ENCODE measurements at places on chromosomes 16 and 17.

DNA sequence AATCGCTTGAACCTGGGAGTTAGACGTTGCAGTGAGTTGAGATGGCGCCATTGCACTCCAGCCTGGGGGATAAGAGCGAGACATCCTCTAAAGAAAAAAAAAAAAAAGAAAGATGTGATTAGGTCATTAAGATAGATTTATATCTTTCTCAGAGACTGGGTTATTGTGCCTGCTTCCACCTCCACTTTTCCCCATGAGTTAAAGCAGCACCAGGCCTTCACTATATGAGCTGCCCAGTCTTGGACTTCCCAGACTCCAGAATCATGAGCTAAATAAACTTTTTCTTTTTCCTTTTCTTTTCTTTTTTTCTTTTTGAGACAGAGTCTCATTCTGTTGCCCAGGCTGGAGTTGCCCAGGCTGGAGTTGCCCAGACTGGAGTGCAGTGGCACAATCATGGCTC is 19.4 kb upstream of the CDH1 start:
- DNase-seq: no peak

- DNase-seq: no peak
Measured at GRCh38 chr17:63116228-63116627, 150.2 kb downstream of the TANC2 start.

DNA sequence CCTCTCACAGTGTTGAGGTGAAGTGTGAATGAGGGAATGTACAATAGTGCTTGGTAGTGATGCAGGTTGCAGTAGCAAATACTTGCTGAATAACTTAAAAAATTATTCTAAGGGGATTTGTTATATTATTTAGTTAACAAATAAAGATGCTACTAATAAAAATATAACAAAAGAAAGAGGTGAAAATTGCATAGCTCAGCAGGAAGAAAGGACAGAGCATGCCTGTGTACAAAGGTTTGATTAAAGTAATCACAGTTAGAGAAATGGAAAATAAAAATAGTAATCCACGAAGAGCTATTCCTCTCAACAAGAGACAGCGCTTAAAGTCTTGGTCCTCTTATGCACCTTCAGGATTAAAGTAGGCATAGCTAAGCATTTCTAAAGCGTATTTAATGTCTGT is 11.0 kb downstream of the GOT2 start:
- no peak for DNase-seq

DNA sequence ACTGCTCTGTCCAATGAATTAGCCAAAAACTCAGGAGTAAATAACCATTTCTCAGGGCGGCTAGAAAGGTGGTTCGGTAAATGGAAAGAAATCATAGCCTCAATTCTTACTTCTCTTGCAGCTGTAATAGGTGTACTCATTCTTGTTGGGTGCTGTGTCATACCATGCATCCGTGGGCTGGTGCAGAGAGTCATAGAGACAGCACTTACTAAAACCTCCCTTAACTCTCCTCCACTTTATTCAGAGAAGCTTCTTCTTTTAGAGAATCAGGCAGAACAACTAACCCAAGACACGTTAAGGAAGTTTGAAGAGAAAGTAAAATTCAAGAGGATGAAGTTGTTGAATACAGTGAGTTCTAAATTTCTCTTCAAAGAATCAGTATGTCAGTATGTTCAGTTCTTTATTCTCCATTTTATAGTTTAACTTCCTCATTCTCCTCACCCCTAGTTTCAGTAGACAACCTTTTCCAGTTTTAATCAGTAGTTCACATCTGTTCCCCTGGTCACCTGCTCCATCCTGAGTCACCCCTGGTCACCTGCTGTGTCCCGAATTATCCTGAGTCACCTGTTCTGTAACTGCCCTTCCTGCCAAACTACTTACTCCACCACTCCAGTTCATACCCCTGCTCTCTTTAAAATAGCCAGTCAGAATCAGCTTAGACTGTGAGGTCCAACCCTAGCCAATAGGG is 85.9 kb downstream of the EMP2 start:
- DNase-seq: no peak

DNA sequence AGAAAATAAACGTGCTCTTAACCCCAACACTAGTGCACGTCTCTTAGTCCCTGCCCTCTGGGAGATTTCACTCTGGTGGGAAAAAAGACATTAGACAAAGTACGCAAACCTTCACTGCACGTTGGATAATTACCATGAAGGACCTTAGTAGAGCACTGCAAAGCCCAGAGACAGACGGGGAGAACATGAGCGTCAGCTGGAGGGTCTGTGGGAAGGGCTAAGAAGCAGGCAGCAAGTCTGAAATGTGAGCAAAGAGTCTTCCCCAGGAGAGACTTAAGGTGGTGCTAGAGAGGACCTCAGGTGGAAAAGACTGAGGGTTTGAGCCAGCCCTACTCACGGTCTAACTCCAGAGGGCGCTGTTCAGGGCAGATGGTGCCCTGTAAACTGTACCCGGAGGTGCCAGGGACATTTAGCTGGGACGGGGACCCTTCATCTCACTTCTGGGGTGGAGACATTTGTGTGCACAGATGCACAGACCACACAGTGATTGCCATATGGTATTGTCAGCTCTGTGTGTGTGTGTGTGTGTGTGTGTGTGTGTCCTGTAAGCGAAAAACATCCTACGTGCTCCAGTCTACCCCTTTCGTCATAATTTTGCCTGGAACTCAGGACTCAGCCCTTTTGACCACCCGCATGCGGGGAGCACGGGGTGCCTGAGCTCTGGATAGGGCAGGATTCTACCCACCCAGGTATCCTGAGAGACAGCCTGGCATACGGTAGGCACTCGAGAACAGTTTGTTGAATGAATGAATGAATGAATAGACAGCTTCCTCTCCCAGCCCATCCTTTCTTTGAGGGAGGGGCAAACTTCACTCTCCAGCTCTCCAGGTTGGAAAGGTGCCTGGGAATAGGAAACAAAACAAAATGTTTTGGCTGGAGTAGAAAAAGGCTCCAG is 10.1 kb upstream of the STAC2 start:
- DNase-seq: peak; percentile 92

DNA sequence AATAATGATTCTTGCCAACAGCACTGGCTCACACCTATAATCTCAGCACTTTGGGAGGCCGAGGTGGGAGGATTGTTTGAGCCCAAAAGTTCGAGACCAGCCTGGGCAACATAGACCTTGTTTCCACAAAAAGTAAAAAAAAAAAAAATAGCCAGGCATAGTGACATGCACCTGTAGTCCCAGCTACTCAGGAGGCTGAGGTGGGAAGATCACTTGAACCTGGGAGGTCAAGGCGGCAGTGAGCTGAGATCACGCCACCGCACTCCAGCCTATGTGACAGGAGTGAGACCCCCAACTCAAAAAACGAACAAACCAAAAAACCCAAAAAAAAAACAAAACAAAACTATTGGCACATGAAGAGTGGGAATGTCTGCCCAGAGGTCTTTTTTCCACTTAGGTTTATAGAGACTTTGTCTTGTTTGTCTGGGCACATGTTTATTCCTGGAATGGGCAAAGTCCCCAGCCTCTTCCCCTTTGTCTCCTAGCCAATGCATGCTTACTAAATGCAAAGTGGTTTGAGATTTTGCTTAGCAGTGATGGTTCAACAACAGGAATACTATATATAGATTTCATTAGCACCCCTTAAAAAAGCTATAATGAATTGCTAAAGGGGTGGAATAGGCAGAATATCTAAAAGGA is 25.9 kb downstream of the NMT1 start:
- no peak for DNase-seq

- no peak for DNase-seq
Measured at GRCh38 chr17:75615301-75615700, 17.9 kb upstream of the SMIM5 start.

GRCh38 chr17:17570140-17570797 is 21.2 kb downstream of the PEMT start:
- DNase-seq: peak; percentile 47

GRCh38 chr17:4853208-4853671 is 20.1 kb downstream of the MINK1 start:
- no peak for DNase-seq

GRCh38 chr16:75116081-75116910 is at the start of gene LDHD:
TSS of gene LDHD (minus strand) at chr16:75116780. CDS start at chr16:75116720, 60 bp downstream.
- DNase-seq: no peak

GRCh38 chr17:44905006-44906000 is 6.1 kb upstream of the EFTUD2 start:
- no peak for DNase-seq

GRCh38 chr17:41417576-41418015 is 6.8 kb downstream of the KRT37 start:
- no peak for DNase-seq

DNA sequence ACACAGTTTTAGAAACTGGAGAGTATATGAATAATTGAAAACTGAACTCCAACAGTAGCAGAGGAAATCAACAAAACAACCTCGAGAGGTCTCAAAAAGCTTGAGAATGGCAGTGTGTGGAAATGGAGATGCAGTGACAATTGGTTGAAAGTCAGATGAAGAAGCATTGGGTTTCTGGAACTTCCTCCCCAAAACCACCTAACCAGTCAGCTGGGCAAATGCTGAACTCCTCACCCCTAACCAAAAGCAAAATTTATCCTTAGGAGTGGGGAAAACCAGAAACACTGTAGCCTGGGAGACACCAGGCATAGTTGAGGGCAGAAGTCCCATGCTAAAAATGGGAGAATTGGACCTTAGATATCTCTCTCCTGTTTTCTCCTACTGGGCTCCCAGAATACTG is 109.9 kb downstream of the TANC2 start:
- DNase-seq: no peak

GRCh38 chr16:5070431-5071186 is 1.0 kb upstream of the ALG1 start:
- no peak for DNase-seq

GRCh38 chr17:48236681-48237134 is 129.1 kb downstream of the SNX11 start:
- DNase-seq: no peak

GRCh38 chr16:8572919-8573724 is 17.2 kb downstream of the TMEM114 start:
- DNase-seq: no peak

GRCh38 chr17:51362811-51363585 is 102.7 kb downstream of the UTP18 start:
- no peak for DNase-seq

DNA sequence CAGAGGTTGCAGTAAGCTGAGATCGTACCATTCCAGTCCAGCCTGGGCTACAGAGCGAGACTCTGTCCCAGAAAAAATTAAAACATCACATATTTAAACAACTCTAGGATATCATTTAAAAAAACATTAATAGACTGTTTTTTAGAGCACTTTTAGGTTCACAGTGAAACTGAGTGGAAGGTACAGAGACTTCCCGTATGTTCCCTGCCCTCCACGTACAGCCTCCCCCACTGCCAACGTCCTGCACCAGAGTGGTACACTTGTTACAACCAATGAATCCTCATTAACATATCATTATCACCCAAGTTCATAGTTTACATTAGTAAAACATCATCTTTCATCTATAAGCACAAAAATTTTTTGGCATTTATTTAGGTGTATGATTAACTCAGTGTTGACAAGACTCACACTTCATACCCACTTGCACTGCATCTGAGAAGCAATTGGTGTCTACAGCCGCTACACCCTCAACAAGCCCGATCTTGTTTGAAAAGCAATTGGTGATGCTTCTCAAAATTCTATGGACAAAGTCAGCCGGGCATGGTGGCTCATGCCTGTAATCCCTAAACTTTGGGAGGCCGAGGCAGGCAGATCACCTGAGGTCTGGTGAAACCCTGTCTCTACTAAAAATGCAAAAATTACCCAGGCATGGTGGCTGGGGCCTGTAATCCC is 39.9 kb upstream of the STH start:
- no peak for DNase-seq

- DNase-seq: no peak
Measured at GRCh38 chr16:28110479-28110878, 47.0 kb upstream of the GSG1L start.

DNA sequence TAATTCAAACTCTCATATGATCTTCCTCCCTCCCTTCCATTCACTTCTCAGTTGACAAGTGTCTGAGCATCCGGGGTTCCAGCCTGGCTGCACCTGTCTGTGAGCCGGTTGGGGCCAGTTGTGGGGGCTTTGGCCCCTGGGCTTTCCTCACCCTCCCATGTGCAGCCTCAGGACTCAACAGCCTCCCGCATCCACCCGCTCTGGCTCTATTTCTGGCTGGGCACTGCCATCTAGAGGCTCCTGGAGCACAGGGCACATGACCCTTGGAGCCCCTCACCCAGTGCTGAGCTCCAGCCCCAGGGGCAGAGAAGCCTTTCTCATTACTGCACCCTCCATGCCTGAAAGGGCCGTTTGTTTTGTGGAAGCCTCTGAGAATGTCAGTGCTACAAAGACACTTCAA is 43.3 kb downstream of the HAPSTR1 start:
- no peak for DNase-seq

DNA sequence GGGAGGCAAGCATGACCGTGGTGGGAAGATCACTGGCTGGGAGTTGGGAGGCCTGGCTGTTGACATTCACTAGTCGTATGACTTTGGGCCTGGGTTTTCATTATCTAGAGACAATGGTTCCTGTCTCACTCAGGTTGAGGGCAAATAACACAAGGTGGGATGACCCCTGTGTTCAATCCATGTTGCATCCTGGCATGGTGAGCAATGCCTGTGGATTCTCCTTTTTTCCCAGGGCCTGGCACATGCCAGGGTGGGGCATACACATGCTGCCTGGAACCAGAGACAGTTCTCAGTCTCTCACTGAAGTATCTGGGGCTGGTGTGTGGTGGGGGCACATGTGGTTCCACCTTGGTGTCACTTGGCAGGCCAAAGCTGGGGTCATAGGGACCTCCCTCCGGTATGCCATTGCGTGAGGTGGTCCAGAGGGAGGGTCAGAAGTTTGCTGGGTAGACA is 5.4 kb downstream of the THRA start:
- DNase-seq: no peak

GRCh38 chr17:74199306-74200092 is 4.0 kb upstream of the RPL38 start:
- DNase-seq: peak; percentile 87

- DNase-seq: no peak
Measured at GRCh38 chr17:57948555-57949420, 6.4 kb downstream of the CUEDC1 start.

DNA sequence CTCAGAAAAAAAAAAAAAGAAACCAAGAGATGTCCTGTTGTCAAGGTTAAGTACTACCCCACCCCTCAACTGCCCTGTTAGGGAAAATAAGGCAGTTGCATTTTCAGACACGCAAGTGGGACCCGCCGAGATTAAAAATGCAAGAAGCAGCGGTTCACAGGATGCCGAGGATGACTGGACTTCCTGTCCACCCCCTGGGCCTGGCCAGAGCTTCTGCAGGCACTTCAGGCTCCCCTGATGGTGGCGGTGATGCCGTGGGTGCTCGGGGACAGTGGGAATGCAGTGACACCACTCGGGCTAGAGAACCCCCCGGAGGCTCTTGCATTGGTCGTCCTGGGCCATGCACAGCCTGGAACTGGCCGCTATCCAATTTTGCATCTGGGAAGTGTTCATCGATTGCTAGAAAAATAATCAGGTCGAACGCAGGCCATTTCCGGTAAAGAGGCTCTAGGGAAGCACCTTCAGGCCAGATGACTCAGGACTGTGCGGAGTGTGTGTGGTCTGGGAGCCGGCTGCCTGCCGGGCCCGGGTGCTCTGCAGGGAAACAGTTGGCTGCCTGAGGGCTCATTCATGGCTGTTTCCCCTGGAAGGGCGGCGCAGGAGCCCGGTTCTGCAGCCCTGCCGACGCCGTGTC is 13.4 kb upstream of the CRISPLD2 start:
- DNase-seq: no peak

- no peak for DNase-seq
Measured at GRCh38 chr16:2238150-2238837, 2.0 kb downstream of the DNASE1L2 start.

GRCh38 chr16:73027685-73028111 is 20.2 kb downstream of the ZFHX3 start:
- DNase-seq: no peak

GRCh38 chr16:2437032-2437790 is 8.0 kb downstream of the CCNF start:
- no peak for DNase-seq

- no peak for DNase-seq
Measured at GRCh38 chr16:62177351-62178203, 141.3 kb upstream of the CDH8 start.
